ENCODE measurements at places on chromosomes 1 and 21.
A peak's percentile ranks its signal among the peaks of the same experiment; 100 is the strongest.

- DNase-seq: no peak
Measured at GRCh38 chr1:198778049-198778448, 139.2 kb downstream of the PTPRC start.

DNA sequence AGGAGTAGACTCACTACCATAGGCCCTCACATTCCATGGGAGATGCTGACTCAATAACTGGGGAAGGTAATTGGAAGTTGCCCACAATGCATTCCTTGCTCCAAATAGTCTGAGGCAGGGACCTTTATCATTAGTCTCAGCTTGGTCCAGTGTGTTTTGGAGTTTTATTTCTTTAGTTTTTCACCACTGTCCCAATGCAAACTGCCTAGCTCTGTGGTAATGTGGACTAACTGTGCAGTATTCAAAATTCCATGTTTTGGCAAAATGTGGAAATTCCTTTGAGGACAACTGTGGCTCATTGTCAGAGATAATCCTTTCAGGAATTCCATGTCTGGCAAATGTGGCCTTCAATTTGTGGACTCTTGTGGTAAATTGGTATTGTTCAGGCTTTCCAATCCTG lies 78.1 kb upstream of the PAPPA2 start:
- no peak for DNase-seq

DNA sequence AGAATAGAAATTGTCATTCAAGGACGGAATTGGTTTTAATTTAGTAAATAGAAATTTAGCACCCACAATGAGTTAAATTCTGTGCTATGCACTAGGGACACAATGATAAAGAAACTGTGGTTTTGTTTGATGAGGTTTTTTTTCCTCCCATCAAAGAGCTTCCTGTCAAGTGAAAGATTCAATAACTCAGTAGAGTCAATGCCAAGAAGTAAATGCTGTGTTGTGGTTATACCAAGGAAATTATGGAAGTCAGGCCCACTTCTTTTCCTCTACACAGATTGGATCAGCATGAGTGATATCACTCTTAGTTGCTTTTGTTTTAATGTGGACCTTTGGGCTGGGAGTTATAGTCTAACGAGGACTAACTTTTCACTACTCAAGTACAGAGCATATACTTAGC lies 1269.6 kb upstream of the ADGRL2 start:
- peak; percentile 6 for DNase-seq

DNA sequence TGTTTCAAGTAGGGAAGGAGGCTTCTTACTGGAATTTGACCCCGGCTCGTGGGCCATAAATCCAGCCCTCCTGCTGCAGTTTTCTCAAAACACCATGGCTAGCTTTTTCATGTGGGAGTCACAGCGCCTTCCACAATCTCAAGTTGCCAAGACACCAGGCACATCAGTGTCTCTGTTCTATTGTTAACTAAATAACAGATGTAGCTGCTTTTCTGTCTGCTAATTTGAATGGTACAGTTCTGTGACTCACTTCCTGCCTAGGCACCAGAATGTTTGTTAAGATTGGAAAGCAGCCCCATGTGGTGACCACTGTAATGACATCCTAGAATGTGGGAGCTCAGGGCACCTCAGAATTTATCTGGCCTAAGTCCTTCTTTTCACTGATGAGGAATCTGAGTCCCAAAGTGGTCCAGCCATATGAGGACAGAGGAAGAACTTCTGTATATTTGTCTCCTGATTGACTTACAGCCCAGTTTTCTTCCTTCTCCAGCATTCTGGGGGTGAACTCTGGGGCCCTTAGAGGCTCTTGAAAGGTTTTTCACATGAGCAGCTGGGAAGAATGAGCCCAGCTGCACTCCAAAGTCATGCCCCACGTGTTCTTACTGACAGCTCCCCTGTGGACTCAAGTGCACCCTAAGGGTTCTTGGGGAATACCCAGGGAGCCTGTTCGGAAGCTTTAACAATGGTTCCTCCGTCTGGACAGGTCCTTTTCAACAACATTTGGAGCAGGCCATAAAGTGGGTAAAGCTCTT lies 27.5 kb downstream of the TRIM45 start:
- DNase-seq: no peak

GRCh38 chr21:29056538-29057050 lies 16.9 kb downstream of the CCT8 start:
- DNase-seq: no peak

- DNase-seq: no peak
Measured at GRCh38 chr1:198391393-198392020, 149.0 kb downstream of the ATP6V1G3 start.

DNA sequence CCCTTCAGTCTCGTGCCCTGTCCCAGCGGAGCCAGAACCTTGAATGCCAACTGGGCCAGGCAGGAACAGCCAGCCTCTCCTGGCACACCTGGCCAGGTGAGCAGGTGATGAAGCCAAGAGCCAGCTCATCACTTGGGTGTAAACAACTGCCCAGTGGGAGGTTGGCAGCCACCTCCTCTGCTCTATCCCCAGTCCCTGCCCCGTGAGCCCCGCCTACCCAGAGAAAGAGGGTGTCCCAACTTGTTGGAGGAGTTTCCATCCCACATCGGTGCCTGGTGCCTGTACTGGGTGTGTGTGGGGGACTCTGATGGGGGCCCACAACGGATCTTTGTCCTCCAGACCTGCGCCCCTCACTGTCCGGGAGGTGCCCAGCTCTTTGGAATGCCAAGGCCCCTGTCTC lies 17.8 kb upstream of the FAM131C start:
- no peak for DNase-seq

DNA sequence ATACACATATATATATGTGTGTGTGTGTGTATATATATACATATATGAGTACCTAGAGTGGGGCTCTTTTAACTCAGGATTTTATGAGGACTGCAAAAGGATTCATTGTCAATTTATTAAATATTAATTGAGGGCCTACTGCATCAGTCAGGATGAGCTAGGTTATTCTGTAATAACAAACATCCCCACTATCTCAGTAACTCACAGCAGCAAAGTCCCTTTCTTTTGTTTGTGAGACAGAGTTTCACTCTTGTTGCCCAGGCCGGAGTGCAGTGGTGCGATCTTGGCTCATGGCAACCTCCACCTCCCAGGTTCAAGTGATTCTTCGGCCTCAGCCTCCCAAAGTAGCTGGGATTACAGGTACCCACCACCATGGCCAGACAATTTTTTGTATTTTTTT lies 63.8 kb upstream of the FAM20B start:
- no peak for DNase-seq

GRCh38 chr1:29993950-29994349 lies 729.4 kb downstream of the MATN1 start:
- no peak for DNase-seq

- DNase-seq: no peak
Measured at GRCh38 chr1:101064697-101065096, 39.1 kb upstream of the DPH5 start.

DNA sequence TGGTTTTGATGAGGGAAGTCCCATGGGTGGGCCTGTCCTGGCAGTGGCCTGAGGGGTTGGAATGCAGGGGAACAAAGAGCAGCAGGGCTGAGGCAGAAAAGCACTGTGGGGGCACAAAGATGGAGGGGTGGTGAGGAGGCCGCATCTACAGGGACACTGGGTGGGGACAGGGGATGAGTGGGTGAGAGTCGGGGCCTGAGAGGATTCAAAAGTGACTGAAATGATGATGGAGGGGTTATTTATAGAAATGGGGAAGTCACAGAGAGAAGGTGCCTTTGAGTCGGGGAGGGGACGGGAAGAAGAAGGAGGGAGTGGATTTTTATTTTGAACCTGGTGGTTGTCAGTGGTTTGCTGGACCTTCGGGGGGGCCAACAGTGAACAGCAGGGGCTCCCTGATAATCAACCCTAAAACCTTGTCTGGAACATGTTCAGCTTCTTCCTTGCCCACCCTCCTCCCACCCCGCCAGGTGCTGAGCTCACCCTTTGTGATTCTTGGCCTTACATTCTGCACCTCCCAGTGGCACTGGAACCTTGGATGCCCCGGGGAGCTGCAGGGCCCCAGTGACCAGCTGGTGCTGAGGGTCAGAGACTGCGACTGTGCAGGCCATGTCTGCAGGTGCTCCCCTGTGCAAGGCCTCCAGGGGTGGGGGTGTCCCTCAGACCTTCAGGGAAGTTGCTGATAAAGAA lies 42.9 kb downstream of the IER5 start:
- DNase-seq: no peak

GRCh38 chr1:43902058-43902831 lies 31.4 kb upstream of the ARTN start:
- no peak for DNase-seq

- no peak for DNase-seq
Measured at GRCh38 chr1:224458996-224459395, 24.4 kb upstream of the WDR26 start.
